ENCODE measurements at places on chromosomes 11 and 22. TPM values are rescaled to one million over a fixed set of nuclear protein-coding genes. Genes with fewer than 3 reads are reported as not detected.

GRCh38 chr11:66020618-66021357, 5.5 kb downstream of the CATSPER1 start:
- no peak for DNase-seq

Gene MORC2
- 28.2 TPM for polyA plus RNA-seq

DNA sequence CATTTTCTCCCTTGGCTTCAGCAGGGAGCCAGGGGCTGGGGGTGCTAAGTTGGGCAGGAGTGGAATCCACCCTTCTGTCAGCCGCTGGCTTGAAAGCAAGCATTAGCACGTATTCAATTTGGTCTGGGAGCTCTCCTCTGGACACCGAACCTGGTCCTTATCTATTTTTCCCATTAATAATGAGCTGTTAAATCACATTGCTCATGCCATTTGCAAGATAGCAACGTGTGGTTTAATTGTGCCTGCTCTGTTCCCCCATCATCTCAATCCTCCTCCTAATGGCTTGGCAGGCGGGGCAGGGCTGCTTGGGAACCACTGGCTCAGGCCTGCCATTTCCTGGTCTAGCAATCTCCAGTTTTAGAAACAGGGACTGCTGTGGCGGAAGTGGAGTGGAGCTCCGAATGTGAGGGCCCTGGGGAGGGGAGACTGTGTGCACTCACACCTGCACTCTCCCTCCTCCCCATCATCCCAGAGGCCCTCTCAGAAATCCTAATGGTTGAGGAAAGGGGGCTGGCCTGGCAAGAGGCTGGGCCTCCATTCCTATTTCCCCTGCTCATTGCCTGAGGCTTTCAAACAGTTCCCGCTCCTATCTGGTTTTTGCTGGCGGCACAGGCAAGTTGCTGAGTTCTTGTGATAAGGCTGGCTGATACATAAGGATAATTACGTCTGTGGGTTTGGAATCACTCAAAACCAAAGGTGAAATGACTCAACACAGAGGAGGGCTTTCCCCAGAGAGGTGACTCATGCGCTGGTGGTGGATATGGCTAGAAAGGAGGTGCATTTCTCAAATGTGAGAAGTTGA, 201.2 kb upstream of the E2F8 start:
- DNase-seq: peak; percentile 90

- no peak for DNase-seq
Observed at GRCh38 chr22:24474221-24474620, 20.9 kb upstream of the UPB1 start.

- no peak for DNase-seq
Observed at GRCh38 chr22:31652088-31652487, 9.9 kb downstream of the PISD start.

DNA sequence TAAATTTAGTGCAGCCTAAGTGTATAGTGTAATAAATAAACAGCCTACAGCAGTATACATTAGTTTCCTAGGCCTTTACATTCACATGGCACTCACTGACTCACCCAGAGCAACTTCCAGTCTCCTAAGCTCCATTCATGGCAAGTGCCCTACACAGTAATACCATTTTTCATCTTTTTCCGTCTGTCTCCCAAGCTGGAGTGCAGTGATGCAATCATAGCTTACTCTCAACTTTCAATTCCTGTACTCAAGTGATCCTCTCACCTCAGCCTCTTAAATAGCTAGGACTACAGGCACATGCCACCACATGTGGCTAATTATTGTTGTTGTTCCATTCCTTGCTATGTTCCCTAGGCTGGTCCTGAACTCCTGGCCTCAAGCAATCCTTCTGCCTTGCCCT, 54.4 kb downstream of the FCHSD2 start:
- DNase-seq: no peak

Gene TPBGL
- polyA plus RNA-seq: 0.39 TPM

Gene MS4A12
- not detected for polyA plus RNA-seq

GRCh38 chr22:47391169-47392053, 629.0 kb downstream of the TBC1D22A start:
- DNase-seq: no peak
